ENCODE measurements at places on chromosomes 2 and 18.

DNA sequence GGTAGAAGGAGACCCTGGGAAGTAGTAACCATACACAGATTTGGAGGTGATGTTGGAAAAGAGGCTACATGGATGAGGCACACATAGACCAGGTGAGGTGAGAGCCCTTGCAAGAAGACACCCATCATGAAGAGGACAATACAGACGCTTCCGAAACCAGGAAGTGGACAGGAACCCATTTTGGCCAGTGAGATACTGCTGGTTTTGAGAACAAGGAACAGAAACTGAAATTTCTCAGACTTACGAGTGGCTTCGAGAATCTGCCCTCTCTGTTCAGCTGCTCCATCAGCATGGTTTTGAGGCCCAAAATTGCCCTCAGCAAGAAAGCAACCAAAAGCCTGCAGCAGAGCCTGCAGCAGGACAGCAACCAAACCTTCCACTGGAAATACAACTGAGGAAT, 479.1 kb upstream of the NRXN1 start:
- no peak for DNase-seq

GRCh38 chr2:127001751-127002150, 103.1 kb downstream of the TEX51 start:
- no peak for DNase-seq

DNA sequence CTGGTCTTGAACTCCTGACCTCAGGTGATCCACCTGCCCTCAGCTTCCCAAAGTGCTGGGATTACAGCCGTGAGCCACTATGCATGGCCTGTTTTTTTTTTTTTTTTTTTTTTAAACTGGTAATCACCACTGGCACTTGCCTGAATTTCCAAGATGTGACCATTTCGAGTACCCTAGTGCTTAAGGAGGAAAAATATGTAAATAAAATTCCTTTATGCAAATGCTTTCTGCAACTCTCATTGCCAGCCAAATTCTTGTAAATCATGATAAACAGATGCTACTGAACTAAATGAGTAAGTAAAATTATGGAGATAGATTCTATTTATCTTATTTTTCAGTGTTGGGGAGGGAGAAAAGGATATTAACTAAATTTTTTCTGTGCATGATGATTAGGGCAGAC, 18.6 kb downstream of the CDCA7 start:
- DNase-seq, result no peak

DNA sequence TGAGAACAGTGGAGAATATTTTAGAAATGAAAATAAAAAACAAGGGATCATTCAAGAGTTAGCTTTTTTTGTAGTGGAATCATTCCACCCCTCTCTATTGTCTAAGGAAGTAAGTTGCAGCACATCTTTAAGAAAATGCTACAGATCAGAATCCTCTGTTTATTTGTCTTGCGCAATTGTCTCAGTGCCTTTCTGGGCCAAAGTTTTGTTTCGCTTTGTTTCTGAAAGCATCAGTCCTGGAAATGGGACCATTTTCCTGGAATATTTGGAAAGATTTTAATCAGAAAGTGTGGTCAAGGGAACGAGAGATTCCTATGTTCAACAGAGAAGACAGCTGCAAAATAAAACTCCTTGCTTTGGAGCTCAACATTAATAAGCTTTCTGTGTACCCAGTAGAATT, 74.0 kb downstream of the NRXN1 start:
- DNase-seq, result no peak

- no peak for DNase-seq
Measured at GRCh38 chr2:5440174-5440573, 252.0 kb upstream of the SOX11 start.

- DNase-seq, result no peak
Measured at GRCh38 chr2:237194906-237195305, 109.2 kb downstream of the COPS8 start.

- DNase-seq, result no peak
Measured at GRCh38 chr2:39487398-39488250, 50.5 kb upstream of the MAP4K3 start.

- DNase-seq, result no peak
Measured at GRCh38 chr18:30481871-30482270, 560.7 kb downstream of the DSC3 start.

DNA sequence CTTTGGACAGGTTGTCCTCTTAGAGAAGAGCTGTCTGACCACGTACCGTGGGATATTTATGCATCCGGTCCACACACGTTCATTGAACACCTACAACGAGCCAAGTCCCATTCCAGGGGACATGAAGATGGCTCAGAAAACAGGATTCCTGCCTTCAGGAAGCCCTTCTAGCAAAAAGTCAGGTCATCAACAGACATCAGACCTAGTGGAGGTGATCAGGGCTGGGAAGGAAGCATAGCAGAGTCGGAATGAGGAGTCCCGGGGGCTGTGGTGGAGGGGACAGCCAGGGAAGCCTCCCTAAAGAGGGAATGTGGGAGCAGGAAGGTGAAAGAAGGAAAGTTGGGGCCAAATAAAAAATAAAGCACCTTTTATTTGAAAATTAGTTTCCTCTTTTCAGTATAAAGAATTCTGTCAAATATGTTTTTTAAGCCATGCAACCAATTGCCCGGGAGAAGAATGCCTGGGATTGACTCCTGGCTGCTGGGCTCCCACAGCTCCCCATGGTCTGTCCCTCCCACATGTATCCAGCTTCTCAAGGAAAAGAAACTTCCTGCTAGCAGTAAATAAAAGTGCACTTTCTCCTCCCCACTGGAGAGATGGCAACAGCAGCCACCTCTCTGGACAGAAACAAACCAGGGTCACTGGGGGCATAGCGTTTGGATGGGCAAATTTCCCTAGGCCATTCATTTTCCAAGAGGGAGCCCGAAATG, 144.8 kb downstream of the SMAD7 start:
- peak; percentile 2 for DNase-seq

- DNase-seq, result no peak
Measured at GRCh38 chr2:185522472-185522871, 216.1 kb upstream of the FSIP2 start.

GRCh38 chr2:120109186-120110061, 96.5 kb downstream of the EPB41L5 start:
- DNase-seq, result no peak

DNA sequence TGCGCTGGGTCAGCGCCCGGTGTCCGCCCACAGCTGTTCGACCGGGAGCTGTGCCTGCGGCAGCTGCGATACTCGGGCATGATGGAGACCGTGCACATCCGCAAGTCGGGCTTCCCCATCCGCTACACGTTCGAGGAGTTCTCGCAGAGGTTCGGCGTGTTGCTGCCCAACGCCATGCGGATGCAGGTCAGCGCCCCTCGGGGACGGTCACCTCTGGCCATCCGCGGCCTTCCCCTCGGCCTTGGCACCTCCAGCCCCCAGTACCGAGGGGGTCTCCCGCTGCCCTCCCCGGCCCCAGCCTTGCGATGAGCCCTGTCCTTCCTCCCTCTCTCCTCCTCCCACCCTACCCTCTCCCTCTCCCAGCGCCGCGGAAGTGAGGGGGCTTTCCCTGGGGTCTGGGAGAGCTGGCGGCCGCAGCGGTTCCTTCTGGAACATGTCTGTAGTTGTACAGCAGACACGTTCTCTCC, 53.2 kb upstream of the GPR17 start:
- no peak for DNase-seq

GRCh38 chr2:67055387-67056304, 341.5 kb upstream of the ETAA1 start:
- DNase-seq, result no peak

DNA sequence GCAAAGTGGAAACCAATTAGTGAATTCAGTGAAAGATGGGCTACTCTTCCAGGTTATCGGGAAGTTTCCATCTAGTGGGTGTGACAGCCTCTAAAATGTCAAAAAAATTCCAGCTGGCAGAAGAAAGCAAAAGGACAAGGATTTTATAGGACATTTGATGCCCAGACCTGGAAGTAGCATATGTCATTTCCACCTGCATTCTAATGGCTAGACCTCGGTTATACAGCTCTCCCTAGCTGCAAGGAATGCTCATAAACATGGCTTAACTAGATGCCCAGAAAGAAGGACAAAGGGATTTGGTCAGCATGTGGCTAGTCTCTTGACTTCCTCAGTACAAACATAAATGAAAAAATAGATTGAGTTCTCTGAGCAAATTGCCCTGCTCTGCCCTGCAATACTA, 215.4 kb downstream of the NYAP2 start:
- DNase-seq, result no peak

DNA sequence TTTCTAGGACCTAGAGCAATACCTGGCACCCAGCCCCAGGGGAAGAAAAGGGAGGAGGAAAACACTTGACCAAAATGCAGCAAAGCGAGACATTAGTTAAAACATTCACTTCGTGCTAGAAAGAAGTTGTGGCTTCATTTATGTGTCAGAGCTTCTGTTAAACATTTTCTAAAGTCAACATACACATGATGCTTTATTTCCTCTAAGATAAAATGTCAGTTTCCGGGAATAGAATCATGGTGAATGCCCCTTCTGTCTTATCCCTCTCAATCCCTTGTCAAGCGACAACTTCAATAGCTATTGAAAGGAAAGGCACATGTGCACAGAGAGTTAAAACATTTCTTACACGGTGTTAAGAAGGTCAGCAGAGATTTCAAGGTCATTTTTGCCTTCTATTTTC, 404.6 kb upstream of the CWC22 start:
- DNase-seq, result no peak

GRCh38 chr18:13303756-13304364, 85.3 kb downstream of the LDLRAD4 start:
- DNase-seq, result no peak

DNA sequence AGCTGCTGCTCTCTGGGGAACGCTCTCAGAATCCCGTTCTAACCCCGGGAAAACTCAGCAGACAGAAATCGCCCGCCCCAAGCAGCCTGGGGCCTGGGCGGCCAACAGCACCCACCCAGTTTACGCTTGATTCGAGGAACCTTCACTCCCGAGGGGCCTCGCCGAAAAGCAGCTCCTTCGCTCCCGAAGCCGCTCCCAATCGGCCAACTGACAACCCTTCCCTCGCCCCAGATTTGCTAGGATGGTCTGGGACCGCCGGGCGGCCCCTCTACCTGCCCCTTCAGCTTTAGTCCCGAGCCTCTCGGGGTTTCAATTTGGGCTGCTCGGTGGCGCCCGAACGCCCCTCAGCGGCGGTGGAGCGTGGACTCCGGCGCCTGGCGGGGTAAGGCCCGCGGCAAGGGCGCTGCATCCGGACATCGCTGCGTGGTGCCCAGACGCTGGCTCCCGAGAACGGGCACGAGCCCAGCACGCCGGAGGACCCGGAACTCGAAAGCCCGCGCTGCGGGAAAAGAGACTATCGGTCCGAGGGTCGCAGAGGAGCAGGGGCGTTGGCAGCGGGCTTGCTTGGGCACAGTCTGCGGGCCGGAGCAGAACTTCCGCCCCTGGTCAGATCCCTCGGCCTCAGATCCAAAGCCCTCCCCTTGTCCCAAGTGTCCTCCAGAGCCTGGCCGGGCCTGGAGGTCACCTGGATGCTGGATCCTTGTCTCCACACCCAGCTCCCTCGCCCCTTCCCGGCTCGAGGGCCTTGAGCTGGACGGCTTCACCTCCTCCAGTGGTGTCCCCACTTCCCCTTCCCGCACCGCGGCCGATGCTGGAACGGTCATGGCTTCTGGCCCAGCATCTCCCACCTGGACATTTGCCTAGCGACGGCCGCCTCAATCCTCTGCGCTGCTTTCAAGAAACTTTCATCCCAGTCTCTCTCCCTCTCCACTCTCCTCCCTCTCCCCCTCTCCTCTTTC, 3.0 kb upstream of the OTX1 start:
- DNase-seq, result peak; percentile 57

GRCh38 chr2:185738679-185739472, at the start of gene FSIP2:
FSIP2 (plus strand) TSS chr2:185738804; CDS start chr2:185738895, 91 bp downstream.
- DNase-seq, result peak; percentile 72

DNA sequence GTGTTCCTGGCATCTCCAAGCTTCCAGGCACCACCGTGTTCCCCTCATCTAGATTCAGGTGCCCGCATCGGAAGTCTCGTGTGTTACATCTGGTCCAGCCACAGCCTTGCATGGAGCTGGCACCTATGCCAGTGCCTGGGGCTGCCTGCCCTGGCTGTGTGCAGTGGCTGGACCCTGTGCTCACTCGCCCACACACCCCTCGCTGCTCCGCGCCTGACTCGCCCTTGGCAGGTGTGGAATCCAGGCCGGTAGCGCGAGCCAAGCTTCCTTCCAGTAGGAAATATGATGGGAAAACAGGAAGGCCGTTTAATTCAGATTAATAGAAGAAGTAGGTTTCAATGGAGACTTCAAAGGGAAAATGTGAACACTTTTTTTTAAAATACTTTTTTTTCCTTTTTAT, 78.0 kb downstream of the PTPN4 start:
- no peak for DNase-seq

- no peak for DNase-seq
Measured at GRCh38 chr18:32343634-32344033, 127.0 kb downstream of the GAREM1 start.

DNA sequence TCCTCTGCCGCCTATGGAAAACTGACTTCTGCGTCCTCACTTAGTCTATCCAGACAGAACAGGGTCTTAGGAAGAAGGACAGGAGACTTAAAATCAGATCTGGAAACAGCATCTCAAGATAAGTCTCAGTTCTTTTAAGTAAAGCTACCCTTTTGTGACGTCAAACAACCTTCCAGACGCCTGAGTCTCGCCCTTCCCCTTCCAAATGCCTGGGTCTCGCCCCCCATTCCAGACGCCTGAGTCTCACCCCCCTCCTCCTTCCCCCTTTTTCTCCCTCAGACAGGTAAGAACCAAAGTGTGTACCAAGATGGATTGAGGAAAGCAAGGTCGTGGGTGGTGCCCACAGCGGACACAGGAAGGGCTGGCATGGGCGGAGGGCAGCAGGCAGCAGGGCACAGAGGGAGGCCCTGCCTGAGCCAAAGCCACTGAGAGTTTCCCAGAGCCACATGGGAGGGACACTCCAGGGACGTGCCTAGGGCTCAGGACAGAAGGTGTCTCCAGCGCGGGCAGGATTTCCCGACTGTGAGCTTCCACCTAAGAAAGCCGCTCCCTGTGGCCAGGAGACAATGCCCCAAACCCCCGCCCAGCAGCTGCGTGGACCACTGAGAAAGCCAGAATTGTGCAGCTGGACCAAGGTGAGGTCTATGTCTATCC, 51.3 kb downstream of the ANKMY1 start:
- no peak for DNase-seq

DNA sequence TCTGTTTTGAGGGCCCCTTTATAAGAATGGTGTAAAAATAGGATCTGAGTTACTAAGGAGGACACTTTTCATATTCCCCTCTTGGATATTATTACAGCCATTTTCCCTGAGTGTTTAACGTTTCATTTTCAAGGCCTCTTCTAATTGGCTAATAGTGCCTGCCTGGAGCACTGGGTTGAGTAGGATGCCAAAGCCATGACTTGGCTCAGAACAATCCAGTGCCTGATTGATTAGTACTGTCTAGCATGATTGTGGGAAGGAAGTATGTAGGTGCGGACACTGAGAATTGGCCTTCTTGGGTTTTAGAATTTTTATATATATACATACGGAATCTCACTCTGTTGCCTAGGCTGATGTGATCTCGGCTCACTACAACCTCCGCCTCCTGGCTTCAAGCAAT, 66.1 kb downstream of the NAB1 start:
- DNase-seq, result no peak

All from right lobe of liver (tissue), 6 donors.